ENCODE measurements at places on chromosomes 6 and 20.
A peak's percentile ranks its signal among the peaks of the same experiment; 100 is the strongest.

DNA sequence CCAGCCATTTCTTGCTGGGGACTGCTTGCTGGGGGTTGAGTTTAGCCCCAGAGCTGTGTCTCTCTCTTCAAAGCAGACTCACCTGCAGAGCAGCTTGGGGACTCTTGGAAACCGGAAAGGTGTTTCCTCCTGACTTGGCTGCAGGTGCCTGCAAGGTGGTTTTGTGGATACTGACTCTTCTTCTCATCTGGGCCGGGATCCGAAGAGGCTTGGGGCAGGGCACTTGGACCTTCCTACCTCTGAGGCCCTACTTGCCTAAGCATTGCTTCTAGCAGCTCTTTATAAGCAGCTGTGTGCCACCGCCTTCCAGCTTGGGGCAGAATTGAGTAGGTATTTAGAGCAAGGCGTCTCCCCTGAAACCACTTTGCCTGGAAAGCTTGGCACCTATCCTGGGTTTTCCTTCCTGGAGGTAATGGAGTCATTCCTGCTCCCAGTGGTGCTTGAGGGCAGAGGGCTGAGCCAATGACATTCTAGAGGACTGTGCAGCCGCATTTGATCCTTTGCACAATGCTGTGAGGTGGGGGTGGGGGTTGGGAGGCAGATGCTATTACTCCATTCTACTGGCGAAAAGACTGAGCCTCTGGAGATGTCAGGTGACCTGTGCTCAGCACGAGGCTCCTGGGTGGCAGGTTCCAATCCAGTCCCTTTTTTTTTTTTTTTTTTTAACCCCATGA is 3.4 kb upstream of the CTSZ start:
- no peak for ATAC-seq

- ATAC-seq = no peak
Observed at GRCh38 chr20:48421547-48421946, 406.3 kb downstream of the PREX1 start.

GRCh38 chr6:37016995-37017394 is 11.5 kb downstream of the FGD2 start:
- no peak for ATAC-seq

- peak; percentile 85 for ATAC-seq
Observed at GRCh38 chr6:145372671-145373151, 362.6 kb downstream of the EPM2A start.

DNA sequence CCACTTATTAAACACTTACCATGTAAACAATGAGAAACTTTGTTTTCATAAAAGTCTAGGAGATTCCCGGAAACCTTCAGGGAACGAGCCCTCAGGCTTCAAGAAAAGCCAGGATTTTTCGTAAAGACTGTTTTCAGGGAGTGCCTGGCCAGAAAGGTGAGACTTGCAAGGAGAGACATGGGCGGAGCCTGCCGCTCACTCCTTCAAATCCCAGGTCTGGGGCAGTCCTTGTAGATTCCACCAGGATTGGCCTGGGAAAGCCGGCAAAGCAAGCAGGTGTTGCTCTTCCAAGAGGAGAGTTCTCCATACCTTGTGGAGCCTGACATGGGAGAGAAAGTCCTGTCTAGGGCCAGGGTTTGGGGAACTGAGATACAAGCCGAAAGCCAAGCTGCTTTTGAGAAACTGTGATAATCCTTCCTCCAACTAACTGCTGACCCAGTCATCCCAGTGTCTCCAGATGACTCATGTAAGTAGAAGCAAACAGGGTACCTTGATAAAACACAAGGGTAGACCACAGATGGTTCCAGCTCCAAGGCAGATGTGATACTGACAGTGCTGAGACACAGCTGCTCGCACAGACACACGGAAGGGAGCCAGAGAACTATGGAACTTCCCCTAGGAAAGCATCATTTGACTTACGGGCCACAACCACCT is 69.4 kb upstream of the NAA20 start:
- no peak for ATAC-seq

GRCh38 chr20:46137816-46138215 is 19.7 kb downstream of the CD40 start:
- ATAC-seq = no peak
